WTC11 (cell line): ENCODE measurements at places on chromosomes 4 and X. TPM values are rescaled to one million over a fixed set of nuclear protein-coding genes. Genes with fewer than 3 reads are reported as not detected.

- peak overlapping the region; percentile 15 for H3K4me3 ChIP-seq
- no peaks in the 10 kb centered on the region for H3K36me3 ChIP-seq
- no peak overlapping the region for H3K27ac ChIP-seq
- H3K4me1 ChIP-seq = peaks cover 28% of the 10 kb centered on the region
- peaks cover 2% of the 10 kb centered on the region; the same call in 1 of the 2 replicates for H3K27me3 ChIP-seq
- no peak for DNase-seq
Measured at GRCh38 chr4:47717188-47717587, 120.7 kb downstream of the CORIN start.

DNA sequence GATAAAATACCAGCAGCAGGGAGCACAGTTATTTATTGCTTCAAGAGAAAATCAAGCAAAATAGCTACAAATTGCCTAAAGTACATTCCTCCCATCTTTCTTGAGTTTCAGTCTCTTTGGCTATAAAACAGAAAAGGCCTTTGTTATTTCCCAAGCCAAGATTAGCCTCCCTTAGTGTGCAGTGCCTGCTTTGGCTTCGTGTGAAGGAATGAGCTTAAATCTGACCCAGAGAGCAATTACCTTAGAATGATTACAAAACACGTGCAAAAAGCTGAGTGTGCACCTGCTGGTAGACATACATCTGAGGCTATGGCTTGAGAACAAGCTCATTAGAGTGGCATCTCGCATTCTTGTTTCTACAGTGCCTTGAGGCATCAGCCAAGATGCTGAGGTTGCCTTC, 250.8 kb downstream of the C4orf33 start:
- H3K27me3 ChIP-seq = no peaks in the 10 kb centered on the region
- peaks cover 23% of the 10 kb centered on the region for H3K4me1 ChIP-seq
- H3K4me3 ChIP-seq = no peak overlapping the region
- H3K36me3 ChIP-seq = no peaks in the 10 kb centered on the region

GRCh38 chrX:15646543-15646942, 18.1 kb downstream of the CLTRN start:
- H3K4me1 ChIP-seq = peaks cover 4% of the 10 kb centered on the region
- H3K27ac ChIP-seq = no peak overlapping the region
- no peak overlapping the region for H3K4me3 ChIP-seq
- H3K27me3 ChIP-seq = no peaks in the 10 kb centered on the region
- H3K36me3 ChIP-seq = no peaks in the 10 kb centered on the region
- no peak for DNase-seq

The SPRY1 gene
- 83.5 to 107 TPM (median 88.8 TPM) in 3 replicates for total RNA-seq

The TEX13D gene
- not detected in 3 replicates for total RNA-seq

The TSPYL2 gene
- total RNA-seq = 14.6 to 17.9 TPM (median 16.2 TPM) in 3 replicates

The TMA16 gene
- total RNA-seq = 63.7 to 64.9 TPM (median 64.8 TPM) in 3 replicates

- H3K27ac ChIP-seq = no peak overlapping the region
- H3K27me3 ChIP-seq = peaks cover 4% of the 10 kb centered on the region
- no peak overlapping the region for H3K4me3 ChIP-seq
- no peaks in the 10 kb centered on the region for H3K36me3 ChIP-seq
- DNase-seq = no peak
Measured at GRCh38 chr4:43133566-43133965, 241.1 kb downstream of the GRXCR1 start.

The NEXMIF gene
- total RNA-seq = 0.57 to 0.94 TPM (median 0.66 TPM) in 3 replicates

The RTL9 gene
- total RNA-seq = 0.07 to 0.24 TPM (median 0.11 TPM) in 3 replicates

DNA sequence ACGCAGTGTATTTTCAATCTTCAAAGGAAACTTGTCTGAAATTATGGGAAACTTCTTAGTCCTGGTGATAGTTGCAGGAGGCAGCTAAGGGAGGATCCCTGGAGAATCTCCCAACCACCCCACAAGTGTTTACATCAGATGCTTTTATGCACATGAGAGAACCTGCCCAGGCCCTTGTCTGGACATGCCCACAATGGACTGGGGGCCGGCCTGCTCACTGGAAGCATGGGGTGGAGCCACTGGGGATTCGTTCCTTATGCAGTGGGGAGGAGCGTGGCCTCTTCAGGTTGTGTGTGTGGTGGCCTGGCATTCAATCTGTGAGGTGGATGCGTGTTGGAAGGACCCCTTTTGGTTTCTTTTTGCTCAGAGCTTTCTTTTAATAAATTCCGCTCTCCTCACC, 398.7 kb upstream of the PPP1R2C start:
- H3K27me3 ChIP-seq = no peaks in the 10 kb centered on the region
- H3K36me3 ChIP-seq = peaks cover 15% of the 10 kb centered on the region
- H3K4me3 ChIP-seq = no peak overlapping the region
- DNase-seq = no peak
- H3K4me1 ChIP-seq = peaks cover 12% of the 10 kb centered on the region

The ETDA gene
- not detected in 3 replicates for total RNA-seq

- H3K4me1 ChIP-seq = 0 out of 2 replicates have a peak, but pooled peaks cover 2% of the 10 kb centered on the region
- H3K36me3 ChIP-seq = no peaks in the 10 kb centered on the region
Measured at GRCh38 chrX:38577738-38578137, 16.4 kb downstream of the TSPAN7 start.

The PCDH19 gene
- total RNA-seq = 1.5 to 2.1 TPM (median 1.8 TPM) in 3 replicates

DNA sequence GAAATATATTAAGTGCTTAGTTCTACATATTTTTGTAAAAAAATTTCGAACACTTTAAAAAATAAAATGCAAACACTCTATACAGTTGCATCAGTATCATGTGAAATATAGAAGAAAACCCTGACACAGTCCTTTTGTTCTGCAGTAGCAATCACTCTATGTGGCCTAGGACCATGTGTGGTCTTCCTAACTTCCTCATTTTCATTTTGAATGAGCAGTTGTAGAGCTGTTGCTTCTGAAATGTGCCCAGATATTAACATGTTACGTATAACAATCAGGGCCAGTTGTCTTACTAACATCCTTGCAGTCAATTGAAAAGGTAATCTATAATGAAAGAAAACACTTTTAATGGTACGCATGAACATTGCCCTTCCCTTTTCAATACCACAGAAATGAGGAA, 107.9 kb downstream of the ZNF827 start:
- no peak for DNase-seq
- H3K27ac ChIP-seq = peak overlapping the region; percentile 89
- peaks cover 62% of the 10 kb centered on the region for H3K36me3 ChIP-seq
- H3K27me3 ChIP-seq = peaks cover 6% of the 10 kb centered on the region; the same call in 1 of the 2 replicates
- H3K4me1 ChIP-seq = peaks cover 42% of the 10 kb centered on the region
- H3K4me3 ChIP-seq = no peak overlapping the region

GRCh38 chr4:20326977-20327376, 75.3 kb downstream of the SLIT2 start:
- H3K4me3 ChIP-seq = no peak overlapping the region
- no peak overlapping the region for H3K27ac ChIP-seq
- DNase-seq = no peak
- no peaks in the 10 kb centered on the region for H3K27me3 ChIP-seq
- peaks cover 5% of the 10 kb centered on the region for H3K4me1 ChIP-seq
- no peaks in the 10 kb centered on the region for H3K36me3 ChIP-seq

The FGA gene
- total RNA-seq = 3.2 to 5.9 TPM (median 3.4 TPM) in 3 replicates

GRCh38 chrX:86295293-86295692, 147.0 kb downstream of the DACH2 start:
- DNase-seq = no peak
- H3K36me3 ChIP-seq = peaks cover 4% of the 10 kb centered on the region; the same call in 1 of the 2 replicates
- peaks cover 7% of the 10 kb centered on the region; the same call in 1 of the 2 replicates for H3K4me1 ChIP-seq
- H3K4me3 ChIP-seq = peak overlapping the region; percentile 69
- H3K27ac ChIP-seq = peak overlapping the region; percentile 78; the same call in 1 of the 2 replicates

The MAGEB1 gene
- total RNA-seq = 0.09 to 0.22 TPM in 2 of 3 replicates, not detected in the other

- peak overlapping the region; percentile 18 for H3K4me3 ChIP-seq
- peak overlapping the region; percentile 96 for H3K27ac ChIP-seq
- no peak for DNase-seq
- peaks cover 57% of the 10 kb centered on the region for H3K4me1 ChIP-seq
- H3K36me3 ChIP-seq = peaks cover 12% of the 10 kb centered on the region
Measured at GRCh38 chr4:53476232-53477037, 99.0 kb downstream of the FIP1L1 start.

The XKRX gene
- total RNA-seq = 1.1 to 1.3 TPM (median 1.2 TPM) in 3 replicates

The SLITRK2 gene
- total RNA-seq = not detected in 3 replicates

The KLB gene
- total RNA-seq = 0.09 to 0.14 TPM in 2 of 3 replicates, not detected in the other

The GLRB gene
- 0.31 to 1.3 TPM (median 0.71 TPM) in 3 replicates for total RNA-seq

The ZCCHC13 gene
- total RNA-seq = not detected in 3 replicates

DNA sequence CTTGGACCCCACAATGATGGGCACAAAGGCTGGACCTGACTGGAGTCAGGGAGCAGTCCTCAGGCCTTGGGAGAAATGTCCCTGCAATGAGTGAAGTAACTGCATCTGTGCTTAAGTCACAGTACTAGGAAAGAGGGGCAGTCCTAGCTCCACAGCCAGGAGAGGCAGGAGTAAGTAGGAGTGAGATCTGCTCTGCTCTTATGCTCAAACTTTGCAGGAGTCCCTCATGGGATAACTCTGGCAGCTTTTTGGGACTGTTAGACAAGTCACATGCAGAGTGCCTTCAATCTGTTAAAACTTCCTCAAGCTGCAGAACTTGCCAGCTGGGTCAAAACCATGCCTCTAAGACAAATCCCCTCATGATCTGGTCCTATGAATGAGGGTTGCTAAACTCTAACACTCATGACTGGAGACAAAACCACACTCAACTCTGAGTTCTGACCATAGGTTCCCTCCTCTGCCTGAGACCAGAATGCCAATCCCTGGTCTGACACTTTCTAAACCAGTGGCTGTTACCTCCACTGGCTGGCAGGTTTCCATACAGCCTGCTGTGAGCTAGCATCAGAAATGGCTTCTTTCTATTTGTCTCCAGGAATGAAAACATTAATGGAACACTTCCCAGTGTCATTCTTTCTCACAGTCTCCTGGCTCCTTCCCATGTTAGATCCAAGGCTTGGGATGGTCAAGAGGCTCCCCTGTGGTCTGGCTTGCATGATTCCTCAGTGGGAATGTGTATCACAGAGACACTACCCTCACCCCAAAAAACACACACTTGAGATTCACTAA, 819.3 kb downstream of the PCDH7 start:
- no peak overlapping the region for H3K27ac ChIP-seq
- H3K4me1 ChIP-seq = peaks cover 9% of the 10 kb centered on the region

DNA sequence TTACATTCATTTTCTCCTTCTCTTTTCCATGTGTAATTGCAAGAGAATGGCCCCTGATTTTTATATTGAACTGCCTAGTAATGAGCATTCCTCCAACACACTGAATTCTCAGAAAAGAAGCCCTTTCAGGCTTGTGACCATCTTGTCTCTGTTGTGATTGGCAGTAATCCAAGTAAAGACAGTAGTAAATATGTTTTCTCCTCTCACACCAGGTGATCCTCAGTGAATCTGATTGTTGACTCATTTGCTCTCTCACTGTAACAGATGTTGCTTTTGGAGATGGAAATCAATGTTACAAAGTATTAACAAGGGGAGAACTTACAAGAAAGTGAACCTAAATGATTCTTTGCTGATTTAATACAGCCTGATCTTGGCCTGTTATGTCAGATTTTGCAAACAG, 271.0 kb downstream of the AFF2 start:
- H3K27me3 ChIP-seq = no peaks in the 10 kb centered on the region
- DNase-seq = no peak
- peaks cover 7% of the 10 kb centered on the region for H3K36me3 ChIP-seq
- peaks cover 14% of the 10 kb centered on the region for H3K4me1 ChIP-seq
- H3K4me3 ChIP-seq = no peak overlapping the region
- H3K27ac ChIP-seq = no peak overlapping the region

The SUPT20HL1 gene
- not detected in 3 replicates for total RNA-seq

DNA sequence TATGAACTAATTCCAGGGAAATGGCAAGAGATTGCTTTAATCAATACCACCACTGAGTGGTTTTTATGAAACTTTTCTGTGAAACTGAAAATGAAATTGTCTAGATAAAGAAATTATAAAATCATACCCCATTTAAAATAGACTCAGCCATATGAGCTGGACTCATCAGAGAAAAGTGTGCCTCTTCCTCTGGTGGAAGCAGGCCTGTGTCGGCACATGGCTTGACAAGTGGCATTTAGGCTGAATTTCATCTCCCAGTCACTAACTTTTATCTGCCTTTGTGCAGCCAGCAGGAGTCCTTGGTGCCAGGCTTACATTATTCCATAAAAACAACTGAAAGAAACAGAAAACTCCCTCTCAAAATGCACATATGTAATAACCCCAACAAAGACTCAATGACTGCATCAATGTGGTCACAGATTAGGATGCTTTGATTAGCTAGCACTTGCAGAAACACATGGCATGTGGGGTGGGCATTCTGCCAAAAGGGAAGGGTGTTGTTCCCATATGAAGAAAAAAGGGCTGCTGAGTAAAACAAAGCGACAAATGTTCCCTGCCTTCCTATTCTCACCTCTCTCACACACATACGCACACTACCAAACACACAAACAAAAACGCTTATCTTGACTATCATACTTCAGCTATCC, 232.3 kb downstream of the PABPC4L start:
- no peak for DNase-seq
- no peaks in the 10 kb centered on the region for H3K27me3 ChIP-seq
- H3K27ac ChIP-seq = no peak overlapping the region
- H3K4me1 ChIP-seq = peaks cover 6% of the 10 kb centered on the region
- no peak overlapping the region for H3K4me3 ChIP-seq
- peaks cover 16% of the 10 kb centered on the region for H3K36me3 ChIP-seq

DNA sequence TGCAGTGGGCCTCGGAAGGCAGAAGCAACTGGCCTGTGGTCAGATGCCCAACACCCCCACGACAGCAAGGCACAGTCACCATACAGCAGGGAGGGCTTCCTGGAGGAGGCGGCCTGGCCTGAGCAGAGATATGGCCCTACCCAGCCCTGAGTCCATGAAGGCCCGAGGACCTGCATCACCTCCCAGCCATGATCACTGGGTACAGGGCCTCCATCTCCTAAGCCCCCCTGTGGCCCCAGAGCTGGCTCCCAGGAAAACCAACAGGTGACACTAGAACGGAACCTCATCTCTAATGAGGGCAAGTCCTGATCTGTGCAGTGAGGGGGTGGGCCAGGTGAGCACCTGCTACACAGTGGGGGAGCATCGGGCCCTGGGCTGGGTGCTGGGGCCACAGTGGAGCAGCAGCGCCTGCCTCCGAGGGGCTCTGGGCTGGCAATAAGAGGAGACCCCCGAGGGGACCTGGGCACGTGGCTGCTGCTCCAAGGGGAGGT, 26.2 kb upstream of the MXD4 start:
- H3K27ac ChIP-seq = no peak overlapping the region
- no peak overlapping the region for H3K4me3 ChIP-seq
- H3K4me1 ChIP-seq = no peaks in the 10 kb centered on the region; the same call in 1 of the 2 replicates
- H3K27me3 ChIP-seq = no peaks in the 10 kb centered on the region
- DNase-seq = no peak

The ARMCX6 gene
- total RNA-seq = 27.0 to 30.3 TPM (median 28.4 TPM) in 3 replicates

DNA sequence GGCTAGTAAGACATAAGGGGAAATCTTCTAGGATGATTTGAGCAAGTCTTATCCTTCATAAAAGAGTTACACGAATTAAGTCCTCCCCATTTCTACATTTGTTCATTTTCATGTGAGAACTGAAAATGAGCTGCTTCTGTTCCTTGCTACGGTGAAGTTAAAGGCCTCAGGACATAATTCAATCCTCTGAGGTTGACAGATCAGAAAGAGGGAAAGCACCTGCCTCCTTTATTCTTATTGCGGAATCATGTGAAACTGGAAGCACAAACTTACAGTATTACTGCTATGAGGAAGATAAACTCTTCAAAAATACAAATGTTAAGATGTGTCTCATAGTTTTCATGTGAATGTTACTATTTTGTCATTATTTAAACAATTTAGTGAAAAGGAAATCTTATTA, 395.3 kb downstream of the STPG2 start:
- H3K27me3 ChIP-seq = no peaks in the 10 kb centered on the region
- H3K4me3 ChIP-seq = no peak overlapping the region
- H3K27ac ChIP-seq = no peak overlapping the region
- no peaks in the 10 kb centered on the region for H3K36me3 ChIP-seq
- no peak for DNase-seq
